ENCODE measurements at places on chromosomes 7 and 10.

DNA sequence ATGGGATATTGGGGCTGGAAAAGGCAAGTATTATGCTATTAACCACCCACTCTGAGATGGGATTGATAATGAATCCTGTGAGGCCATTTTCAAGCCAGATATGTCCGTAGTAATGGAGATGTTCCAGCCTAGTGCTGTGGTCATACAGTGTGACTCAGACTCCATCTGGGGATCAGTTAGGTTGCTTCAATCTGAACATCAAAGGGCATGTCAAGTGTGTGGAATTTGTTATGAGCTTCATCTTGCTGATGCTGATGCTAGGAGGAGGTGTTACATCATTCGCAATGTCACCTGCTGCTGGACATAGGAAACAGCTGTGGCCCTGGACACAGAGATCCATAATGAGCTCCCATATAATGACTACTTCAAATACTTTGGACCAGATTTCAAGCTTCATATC, 144.7 kb downstream of the PLCE1 start:
- DNase-seq = no peak

DNA sequence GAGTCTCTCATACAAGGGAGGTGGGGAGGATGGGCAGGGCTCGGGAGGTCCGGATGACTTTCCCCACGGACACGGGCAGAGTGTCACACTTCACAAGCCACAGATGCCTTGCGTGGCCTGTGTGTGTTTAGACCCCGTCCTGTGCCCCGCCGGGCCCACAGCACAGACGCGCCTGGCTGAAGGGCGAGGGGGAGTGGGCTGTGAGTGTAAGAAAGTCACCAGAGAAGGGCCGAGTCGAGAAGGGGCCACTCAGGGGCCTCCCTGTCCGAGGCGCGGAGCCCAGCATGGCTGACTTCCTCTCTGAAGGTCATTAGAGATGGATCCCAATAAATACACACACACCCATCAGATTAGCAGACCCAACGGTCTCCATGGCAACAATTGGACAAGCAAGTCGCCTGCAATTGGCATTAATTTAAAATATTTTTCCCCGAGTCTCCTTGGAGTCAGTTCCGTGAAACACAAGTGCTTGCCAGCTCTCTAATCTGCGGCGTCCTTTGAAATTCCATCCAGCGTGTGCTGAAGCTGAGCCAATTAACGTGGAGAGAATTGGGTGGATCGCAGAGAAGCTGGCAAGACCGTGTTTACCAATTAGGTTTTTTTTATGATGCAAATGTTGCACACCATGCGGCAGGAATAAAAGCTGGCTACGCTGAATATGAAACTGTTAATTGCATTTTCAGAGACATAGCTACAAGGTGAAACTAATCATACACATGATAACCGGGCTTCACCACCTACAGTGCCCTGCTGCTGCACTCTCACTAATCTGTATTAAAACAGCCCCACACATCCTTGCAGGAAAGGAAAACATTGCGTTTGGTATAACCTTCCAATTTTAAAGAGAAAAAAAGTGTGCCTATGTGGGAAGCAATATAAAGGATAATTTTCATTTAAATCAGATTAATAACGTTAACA, 571.2 kb downstream of the PTPRN2 start:
- DNase-seq = no peak

DNA sequence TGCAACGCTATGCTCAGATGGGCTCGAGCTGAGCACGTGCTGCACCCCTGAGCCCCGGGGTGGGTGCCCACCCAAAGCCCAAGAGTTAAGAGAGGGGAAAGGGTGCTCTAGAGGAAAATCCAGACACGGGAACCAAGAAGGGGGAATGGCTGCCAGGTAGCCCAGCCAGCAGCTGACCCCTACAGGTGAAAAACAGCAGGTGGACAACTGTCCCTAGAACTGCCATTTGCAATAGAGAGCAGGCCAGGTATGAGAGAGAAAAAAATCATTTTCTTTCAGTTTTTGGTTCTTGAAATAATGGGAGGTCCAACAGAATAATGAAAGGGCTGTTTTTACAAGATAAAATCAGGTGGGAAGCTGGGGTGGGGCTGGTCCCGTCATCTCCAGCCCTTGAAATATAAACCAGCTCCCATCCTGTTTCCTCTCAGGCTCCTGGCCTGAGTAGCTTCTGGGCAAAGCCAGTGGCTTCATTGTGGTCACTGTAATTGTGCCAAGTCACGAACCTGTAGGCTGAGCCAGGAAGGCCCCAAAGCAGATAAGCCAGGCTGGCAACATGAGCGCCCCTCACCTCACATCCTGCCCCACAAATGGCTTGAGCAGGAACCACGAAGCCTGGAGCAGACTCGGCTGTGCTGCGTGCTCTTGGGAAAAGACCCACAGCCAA, 257.8 kb downstream of the SNX10 start:
- DNase-seq = no peak

DNA sequence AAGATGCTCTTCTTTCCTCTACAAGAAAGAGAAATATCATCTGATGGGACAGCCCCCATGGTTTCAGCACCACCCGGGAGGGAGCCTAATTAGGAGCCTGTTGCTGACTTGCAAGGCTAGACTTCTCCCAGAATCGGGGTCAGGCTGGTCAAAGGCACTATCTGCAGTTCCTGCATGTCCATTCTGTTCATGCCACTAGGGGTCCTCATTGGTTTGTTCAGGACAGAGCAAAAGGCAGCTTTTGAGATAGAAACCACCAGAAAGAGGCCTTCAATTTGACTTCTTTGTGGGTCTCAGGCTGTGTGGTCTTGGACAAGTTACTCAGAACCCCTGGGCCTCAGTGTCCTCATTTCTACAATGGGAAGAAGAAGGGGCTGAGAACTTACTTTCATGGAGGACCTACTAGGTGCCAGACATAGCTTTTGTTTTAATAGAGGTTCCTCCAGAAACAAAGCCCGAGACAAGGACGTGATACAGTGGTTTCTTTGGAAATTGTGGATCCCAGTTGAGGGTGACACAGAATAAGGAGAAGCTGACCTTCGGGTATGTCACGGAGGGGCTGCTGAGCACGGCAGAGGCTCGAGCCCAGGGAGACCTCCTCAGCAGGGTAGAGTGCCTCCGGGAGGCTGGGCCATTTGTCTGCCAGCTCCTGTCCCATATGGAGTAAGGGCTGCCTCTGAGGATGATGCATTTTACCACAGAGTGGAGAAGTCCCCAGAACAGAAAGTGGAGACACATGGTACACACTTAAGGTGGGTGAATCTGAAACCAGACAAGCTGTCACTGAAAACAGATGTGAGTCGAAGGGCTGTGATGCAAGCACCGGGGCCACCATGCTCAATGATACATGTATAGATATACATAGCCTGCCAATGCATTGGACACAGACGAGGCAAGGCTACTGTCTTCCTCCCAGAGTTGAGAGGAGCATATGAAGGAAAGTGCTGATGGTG, 33.1 kb upstream of the NEUROD6 start:
- DNase-seq = no peak

DNA sequence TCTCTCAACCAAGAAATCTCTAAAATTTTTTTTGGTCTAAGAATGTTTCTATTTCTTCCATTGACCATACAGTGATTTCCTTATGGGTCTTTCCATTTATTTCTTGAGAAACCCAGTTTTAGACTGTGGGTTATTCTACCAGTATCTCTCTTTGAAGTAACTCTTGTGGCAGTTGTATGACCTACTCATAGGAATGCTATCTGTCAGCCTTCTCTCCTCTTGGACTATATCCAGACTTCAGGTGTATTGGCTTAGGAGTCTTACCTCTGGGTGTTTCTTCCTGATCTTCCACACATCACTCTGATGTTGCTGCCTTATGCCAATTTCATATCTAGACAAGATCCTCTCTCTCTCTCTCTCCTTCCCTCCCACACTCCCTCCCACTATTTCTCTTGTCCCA, 178.1 kb downstream of the BMPER start:
- no peak for DNase-seq

DNA sequence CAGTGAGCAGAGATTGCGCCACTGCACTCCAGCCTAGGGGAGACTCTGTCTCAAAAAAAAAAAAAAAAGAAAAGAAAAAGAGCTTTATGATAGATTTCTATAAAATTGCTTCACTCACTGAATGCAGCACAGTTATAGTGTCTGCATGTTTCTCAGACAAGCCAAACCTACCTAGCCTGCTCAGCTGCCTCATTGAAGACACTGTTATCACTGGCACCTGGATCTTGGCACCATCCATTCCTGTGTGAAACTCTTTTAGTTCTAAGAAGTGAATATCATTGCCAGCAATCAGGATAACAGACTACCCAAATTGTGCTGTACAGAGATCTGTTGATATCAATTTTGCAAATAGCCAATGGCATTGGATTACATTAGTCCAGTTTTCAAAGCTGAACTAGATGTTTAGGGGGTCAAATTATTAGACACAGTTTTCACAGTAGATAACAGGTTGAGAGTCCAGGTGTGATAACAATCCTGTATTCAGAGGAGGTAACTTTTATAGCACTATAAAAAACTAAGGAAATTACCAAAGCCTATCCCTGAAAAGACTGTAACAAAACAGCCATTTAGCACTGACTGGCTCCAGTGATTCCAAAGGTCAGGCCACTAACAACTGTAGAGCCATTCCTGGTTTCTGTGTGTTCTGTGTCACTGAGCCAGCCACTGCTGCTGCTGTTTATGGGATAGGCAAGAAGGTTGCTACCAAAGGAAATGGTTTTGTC, 17.1 kb downstream of the PDSS1 start:
- DNase-seq = no peak

DNA sequence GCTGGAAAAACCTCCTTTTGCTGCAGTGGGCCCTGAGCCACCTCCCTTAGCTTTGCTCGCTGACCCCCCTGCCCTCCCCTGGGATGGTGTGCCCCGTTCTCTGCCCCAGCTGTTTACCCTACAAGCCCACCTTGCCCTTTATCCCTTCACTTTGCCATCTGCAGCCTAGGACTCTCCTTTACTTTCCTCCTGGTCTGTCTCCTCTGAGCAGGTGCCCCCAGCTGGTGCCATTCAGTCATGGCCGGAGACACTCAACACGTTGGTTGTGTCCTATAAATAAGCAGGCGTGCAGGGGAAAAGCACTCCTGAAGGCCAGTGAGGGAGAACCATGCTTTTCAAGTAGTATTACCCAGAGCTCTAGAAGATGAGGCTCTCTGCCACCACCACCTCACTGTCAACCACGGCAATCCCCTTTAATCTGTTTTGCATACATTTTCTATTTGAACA, 6.1 kb downstream of the RASSF4 start:
- DNase-seq = no peak

GRCh38 chr10:100043344-100043743, 33.6 kb upstream of the DNMBP start:
- DNase-seq = no peak

- DNase-seq = no peak
These were observed 3.5 kb downstream of the CCDC201 start for GRCh38 chr7:45869426-45869825.

- no peak for DNase-seq
These were observed 143.8 kb upstream of the SLC13A1 start for GRCh38 chr7:123343611-123344010.

DNA sequence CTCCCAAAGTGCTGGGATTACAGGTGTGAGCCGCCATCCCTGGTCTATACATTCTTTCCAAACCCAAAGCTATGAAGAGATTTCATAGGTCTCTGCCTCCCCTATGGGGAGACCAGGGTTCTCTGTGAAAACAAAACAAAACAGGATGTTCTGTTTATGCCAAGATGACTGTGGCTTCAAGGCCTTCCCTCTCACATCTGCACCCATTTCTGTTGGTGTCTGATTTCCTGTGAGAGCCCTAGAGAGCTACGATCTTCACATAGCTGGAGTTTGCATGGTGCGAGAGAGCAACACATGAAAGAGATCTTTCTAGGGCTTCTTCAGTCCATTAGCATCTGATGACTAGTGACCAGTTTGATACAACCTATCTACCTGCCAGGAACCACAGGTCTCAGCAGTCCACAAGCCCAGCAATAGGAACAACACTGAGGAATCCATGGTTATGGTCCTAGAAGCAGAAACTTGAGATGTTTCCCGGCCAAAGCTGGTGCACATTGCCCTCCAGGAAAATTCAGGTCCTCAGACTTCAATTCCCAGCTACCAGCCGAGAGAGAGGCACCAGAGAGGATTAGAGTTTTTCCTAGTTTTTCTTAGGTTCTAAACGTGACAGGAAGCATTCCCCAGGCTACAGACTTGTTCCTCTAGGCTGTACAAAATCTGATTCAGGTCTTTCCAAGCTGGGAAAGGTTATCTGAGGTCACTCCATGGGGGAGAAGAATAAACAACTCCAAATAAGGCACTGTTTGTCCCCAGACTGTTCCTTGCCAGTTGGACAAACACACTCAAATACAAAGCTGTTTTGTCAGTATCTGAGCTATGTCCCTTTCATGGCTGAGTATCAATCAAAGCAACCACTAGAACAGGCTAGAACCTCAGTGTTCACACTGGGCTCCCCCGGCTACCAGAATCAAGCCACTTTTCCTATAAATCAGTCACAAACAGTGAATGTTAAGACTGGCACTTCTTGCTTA, 259.7 kb downstream of the CALN1 start:
- no peak for DNase-seq

GRCh38 chr10:115762029-115762428, 511.0 kb downstream of the GFRA1 start:
- no peak for DNase-seq

GRCh38 chr10:129848696-129849451, 115.2 kb downstream of the EBF3 start:
- no peak for DNase-seq

DNA sequence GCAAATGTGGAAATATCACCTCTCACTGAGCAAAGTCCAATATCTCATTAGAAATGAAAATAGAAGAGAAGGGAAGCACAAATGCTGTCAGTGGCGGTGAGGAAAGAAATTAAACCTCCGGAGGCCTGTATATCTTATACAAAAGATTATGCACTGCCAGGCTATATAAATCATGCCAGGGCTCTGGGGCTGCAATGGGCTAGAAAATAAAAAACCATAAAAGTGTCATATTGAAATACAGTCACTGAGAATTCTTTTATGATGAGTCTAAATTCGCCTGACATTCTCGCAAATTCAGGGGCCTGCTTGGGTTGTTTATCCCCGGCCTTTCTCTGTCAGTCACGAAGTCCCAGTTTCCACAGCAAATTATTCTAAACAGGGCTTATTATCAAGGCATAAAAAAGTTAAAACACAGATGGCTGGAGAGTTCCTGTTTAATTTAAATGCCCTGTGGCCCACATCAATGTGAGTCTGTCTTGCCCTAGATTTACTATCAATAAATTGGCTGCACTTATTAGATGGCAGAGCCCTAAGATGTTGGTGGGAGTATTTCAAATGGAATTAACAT, 193.8 kb downstream of the SNX10 start:
- no peak for DNase-seq

DNA sequence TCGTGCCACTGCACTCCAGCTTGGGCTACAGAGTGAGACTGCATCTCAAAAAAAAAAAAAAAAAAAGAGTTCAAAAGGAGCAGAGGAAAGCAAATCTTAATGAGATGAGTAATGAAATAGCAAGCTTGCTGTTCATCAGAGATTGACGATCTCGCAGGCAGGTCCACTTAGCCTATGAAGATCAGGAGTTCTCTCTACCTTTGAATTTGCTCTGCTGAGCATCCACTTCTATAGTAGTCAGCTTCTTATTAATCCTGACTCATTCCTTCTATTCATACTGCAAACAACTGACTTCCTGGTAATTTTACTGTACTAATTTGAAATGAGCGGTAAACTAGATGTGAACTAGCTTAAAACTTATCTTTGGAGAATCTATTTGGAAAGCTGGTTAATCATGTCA, 1014.6 kb downstream of the GATA3 start:
- no peak for DNase-seq

All from stimulated activated CD8-positive, alpha-beta memory T cell treated with anti-CD3 and anti-CD28 coated beads, Interleukin-12 subunit alpha, Interleukin-12 subunit beta, amount 100 ng/mL, for 1 hour (primary cell).